NCI-H446 (cell line): ENCODE measurements at places on chromosomes 5 and 9.

DNA sequence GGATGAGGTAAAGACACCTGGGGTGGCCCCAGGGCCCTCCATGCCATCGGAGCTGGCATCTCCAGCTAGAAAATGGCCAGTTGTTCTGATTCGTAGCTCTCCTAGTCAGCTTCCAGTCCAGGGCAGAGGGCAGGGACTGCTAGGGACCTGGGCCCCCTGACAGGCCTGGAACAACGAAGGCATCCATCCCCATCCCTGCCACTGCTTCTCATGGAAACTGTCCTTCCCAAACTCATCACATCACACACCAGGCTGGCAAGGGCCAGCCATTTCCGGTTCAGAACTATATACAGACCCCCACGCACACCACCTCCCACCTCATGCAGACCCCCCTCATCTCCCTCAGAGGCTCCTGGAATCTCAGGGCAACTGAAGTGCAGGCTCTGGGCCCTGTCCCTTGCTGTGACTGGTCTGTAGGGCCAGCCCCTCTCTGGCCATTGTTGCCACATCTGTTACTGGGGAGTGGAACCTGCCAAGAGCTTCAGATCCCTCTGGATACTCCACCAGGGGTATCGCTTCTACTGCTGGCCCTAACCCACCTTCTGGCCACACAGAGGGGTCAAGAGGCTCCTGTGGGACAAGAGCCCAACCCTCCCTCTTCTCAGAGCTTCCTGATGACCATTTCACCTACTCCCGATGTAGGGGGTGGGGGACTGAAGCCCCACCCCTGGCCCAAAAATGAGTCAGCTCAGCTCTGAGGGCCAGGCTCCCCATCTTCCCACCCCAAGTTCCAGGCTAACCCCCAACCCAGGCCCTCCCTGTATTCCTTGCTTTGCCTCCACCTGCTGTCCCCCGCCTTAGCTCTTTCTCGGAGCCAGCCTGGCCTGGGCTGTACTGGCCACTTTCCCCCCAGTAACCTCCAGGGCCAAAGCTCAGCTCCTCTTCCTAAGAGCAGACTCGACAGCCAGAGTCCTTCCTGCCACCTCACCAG, 1.2 kb upstream of the MZB1 start:
- DNase-seq = no peak

GRCh38 chr5:79689541-79690466, at the start of gene CMYA5:
Gene CMYA5 (plus strand): TSS chr5:79689836. CDS start chr5:79689908, 72 bp downstream.
- no peak for DNase-seq

DNA sequence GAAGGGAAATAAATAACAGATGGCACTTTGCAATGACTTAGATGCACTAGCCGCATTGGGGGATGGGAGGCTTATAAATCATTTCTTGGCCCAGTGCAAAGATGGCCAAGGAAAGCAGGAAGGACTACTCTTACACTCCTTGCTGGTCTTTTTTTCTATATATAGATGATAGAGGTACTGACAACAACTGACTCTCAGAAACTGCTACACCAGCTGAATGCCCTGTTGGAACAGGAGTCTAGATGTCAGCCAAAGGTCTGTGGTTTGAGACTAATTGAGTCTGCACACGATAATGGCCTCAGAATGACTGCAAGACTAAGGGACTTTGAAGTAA, 1.7 kb downstream of the CCNG1 start:
- DNase-seq = no peak

DNA sequence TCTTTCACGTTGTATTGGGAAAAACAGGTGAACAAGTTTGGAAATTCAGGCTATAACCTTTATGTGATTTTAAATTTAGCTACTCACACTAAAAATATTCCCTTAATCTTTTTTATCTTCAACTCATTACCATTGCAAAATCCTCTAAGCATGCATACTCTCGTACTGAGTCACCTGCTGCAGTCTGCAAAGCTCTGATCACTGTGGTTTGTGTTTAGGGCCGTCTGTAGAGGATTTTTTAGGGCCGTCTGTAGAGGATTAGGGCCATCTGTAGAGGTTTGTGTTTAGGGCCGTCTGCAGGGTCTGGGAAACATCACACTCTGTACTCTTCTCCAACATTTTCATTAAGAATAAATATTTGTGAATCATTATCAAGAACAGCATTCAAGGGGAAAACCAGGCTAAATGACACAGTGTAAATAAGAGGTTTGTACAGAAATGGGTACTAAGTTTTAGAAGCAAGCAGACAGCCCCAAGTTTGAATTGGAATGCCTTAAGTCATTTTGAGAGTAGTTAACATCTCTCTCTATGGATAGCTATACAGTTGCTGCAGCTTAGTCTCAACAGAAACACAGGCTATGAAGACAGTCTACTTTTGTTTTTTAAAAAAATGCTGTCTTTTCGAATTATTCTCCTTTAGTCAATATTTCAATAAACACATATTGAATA, 155.0 kb upstream of the TSLP start:
- no peak for DNase-seq

- peak; percentile 92 for DNase-seq
Measured at GRCh38 chr9:130421802-130422276, 22.9 kb upstream of the ASS1 start.

DNA sequence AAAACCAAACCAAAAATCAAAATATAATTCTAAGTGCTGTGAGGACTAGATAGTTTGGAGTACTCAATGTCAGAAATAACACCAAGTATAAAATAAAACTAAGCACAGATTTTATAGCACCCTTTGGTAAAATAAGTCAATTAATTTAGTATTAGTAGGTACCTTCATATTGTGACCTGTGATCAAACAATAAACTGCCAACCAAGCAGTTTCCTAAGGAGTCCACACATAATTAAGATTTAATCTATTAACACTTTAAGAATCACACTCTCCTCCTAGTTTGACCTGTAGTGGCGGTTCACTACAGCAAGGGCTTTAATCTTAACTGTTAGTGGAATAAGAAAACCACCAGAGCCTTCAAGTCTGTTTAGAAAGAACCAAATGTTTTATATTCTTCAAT, 2.8 kb downstream of the HNRNPK start:
- no peak for DNase-seq

- DNase-seq = no peak
Measured at GRCh38 chr9:69089082-69089481, 53.5 kb downstream of the FXN start.

- no peak for DNase-seq
Measured at GRCh38 chr5:37086466-37087173, 162.6 kb downstream of the CPLANE1 start.

DNA sequence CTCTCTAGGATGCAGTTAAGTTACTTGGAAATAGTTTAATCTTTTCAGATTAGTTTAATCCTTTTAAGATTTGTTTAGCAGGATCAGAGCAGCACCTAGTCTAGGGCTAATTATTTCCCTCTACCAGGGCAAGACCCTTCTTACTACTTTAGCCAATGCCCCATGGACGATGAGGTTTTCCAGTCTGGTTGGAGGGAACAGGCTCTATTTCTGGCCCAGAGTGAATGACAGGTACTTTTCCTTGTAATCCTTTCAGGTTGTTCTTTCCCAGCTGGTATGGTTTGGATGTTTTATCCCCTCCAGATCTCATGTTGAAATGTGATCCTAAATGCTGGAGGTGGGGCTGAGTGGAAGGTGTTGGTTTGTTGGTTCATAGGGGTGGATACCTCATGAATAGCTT, 27.2 kb downstream of the PTTG1 start:
- no peak for DNase-seq

DNA sequence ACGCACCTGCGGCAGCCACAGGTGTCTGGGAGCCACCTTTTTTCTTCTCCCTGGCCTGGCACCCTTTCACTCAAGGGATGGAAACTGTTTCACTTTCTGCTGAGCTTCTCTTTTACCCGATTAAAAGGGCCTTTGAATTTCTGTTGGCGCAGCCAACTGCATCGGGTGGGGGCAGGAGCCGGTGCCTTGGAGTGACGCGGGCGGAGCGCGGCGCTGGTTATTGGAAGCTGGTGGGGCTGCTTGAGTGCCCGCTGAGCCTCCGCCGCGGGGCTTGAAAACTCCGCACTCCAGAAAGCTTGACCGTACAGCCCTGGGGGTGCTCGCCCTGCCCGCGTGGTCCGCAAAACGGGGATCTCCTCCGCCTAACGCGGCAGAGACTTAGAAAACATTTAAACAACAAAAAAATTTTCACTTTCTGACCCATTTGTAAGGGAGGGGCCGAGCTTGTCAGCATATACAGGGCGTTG, 52.0 kb upstream of the TJP2 start:
- no peak for DNase-seq

DNA sequence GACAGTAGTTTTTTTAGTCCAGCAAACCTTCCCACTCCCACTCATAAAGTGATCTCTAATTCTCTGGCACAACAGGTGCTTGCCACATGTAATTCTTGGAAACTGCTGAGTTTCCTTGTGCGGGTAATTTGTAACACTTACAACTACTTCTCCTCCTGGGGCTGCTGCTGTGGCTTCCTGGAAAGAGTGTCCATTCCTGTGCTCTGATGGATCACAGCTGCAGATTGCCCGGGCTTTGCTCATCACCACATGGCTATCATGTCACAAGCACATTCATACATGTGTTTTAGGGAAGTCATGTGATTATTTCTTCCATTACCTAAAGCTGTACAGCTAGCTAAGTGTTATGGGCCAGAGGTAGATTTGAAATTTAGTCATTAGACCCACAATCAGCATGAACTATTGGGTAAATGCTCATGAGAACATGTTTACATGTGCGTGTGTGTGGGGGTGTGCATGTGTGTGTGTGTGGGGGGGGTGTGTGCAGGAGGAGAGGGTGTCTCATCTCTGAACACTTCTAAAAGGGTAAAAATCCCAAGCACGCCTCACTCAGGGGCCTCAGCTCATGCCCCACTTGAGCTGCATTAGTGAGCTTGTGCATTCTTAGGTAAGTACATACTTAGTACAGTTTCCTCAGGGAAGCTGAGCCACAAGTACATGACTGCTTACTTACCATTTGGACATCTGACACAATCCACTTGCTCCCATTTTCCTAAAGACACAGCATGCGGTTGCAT, 118.1 kb upstream of the CCDC112 start:
- no peak for DNase-seq

DNA sequence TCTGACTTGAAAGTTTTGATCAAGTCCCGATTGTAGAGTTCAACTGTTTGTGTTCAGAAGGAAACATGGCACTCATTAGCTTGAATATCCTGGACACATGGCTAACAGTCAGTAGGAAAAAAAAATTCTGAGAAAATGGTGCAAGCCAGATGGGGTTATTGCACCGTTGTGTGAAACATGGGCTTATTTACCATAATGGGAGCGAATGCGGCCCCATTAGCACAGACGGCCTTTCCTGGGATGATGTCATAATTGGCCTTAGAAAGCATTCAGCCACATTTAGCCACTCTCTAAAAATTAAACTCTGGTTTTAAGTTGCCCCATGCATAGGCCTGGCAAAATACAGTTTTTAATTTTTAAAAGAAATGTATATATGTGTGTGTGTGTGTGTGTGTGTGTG, 112.1 kb downstream of the IRX2 start:
- DNase-seq = no peak

DNA sequence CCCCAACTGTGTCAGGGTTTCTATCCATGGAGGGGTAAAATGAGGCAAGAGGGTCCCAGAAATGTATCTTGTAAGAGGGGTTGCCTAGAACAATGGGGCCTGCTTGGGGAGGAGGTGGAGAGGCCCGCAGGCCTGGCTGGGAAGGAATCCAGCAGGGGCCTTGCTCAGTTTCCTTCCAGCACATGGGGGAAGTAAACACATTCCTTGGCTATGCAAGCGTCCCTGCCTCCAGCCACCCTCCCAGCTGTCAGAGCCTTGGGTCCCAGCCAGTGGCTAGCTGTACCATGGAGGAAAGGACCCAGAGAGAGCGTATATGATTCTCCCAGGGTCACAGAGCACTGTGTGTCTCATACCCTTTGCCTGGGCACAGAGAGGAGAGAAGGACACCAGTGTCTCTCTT, 71.1 kb upstream of the IL17B start:
- peak; percentile 58 for DNase-seq

DNA sequence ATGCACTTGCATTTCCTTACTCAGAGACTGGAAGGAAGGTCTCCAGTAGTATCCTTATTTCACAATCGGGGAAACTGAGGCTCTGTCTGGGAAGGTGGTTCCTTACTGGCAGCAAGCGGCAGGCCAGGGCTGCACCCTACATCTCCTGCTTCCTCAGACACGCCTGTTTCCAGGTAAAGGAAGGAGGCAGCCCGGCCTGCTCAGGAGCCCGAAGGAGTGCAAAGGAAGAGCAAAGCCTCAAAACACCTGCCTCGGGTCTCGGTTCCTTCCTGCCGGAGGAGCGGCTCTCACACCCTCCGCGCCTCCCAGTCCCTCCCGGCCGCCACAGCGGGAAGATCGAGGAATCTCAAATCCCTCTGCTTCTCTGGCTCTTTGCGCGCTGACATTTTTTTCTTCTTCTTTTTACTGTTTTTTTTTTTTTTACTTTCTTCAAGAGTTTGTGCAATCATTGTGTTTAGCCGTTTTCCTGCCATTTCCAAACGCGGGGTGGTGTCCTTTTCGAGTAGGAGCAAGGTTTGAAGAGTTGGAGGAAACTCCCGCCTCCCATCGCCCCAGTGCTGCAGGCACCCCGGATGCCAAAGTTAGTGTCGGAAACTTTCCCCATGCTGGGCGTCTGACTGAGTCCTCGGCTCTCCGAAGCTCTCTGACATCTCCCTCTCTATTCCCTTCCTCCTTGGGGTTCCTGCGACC, 1.0 kb downstream of the GGTA1 start:
- DNase-seq = no peak

DNA sequence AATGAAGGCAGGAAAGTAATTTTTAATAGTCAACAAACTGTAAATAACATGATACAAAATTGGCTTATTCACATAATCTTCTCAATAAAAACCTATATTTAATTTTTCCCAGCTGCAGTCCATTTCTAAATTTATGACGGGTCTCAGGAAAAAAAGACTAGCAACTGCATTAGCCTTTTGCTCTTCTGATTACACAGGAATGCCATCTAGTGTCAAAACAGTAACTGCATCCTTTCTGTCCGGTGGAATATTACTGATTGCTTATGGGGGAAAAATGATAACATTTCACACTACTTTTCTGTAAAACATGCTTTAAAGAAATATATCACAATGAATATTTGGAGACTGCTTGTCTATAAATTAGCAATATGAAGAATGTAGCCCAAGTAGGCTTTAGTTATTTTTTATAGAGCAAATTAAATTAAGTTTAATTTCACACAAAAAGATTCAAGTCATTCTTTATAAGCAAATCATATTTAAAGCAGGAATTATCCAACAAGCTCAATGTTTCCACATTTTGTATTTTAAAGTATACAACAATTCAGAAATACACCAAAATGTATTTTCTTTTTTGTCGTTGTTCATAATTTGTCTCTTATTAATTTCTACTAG, 534.7 kb downstream of the CDH10 start:
- peak; percentile 67 for DNase-seq

GRCh38 chr5:43729846-43730478, 127.0 kb downstream of the NNT start:
- no peak for DNase-seq
